ENCODE measurements at places on chromosomes 3 and 15. TPM values are rescaled to one million over a fixed set of nuclear protein-coding genes. Genes with fewer than 3 reads are reported as not detected.

- H3K27me3 ChIP-seq, result no peaks in the 10 kb centered on the region
- DNase-seq, result no peak
- no peak overlapping the region for H3K4me3 ChIP-seq
- no peaks in the 10 kb centered on the region for H3K36me3 ChIP-seq
These were observed 14.2 kb downstream of the AMOTL2 start for GRCh38 chr3:134360046-134360445.

DNA sequence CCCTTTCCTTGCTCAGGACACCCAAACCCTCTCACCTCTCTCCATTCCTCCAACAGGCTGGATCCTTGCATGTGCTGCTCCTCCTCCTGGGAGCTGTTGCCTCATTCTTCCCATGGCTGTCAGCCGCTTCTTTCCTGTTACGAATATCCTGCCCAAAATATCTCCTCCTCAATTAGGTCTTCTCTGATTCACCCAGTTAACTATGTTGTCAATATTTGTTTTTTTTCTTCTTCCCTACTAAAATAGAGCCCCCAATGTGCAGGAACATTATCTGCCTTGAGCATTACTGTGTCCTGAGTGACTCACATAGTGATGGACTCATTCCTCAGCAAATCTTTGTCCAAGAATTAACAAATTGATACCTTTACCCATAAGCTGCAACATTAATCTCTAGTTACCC, 357.2 kb downstream of the CLSTN2 start:
- no peak overlapping the region for H3K4me3 ChIP-seq
- H3K4me1 ChIP-seq, result no peaks in the 10 kb centered on the region
- H3K36me3 ChIP-seq, result no peaks in the 10 kb centered on the region
- H3K27ac ChIP-seq, result no peak overlapping the region

The UROC1 gene
- total RNA-seq, result not detected

DNA sequence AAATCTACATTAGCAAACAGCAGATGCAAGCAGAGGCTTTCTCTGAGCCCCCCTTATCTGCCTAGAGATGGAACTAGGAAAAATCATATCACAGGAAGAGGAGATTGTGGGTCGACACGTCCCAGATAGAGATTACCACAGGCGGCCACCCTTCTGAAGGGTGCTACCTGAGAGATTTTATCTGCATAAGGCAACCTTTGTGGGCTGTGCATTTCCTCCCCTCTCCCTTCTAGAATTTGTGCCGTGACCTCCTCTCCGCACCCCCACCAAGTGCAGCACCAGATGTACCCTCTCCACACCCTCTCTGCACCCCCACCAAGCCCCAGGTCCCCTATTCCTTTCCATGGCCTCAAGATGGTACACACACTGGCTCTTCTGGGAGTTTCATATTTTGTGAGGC, 27.4 kb downstream of the METTL6 start:
- H3K27ac ChIP-seq, result no peak overlapping the region
- H3K4me3 ChIP-seq, result no peak overlapping the region
- no peaks in the 10 kb centered on the region for H3K36me3 ChIP-seq
- peak; percentile 43 for DNase-seq
- H3K4me1 ChIP-seq, result peaks cover 29% of the 10 kb centered on the region
- H3K27me3 ChIP-seq, result no peaks in the 10 kb centered on the region

The SENP5 gene
- total RNA-seq, result 44.3 TPM

GRCh38 chr15:48389691-48390143, 58.5 kb downstream of the DUT start:
- no peak for DNase-seq
- H3K27ac ChIP-seq, result no peak overlapping the region
- H3K4me1 ChIP-seq, result no peaks in the 10 kb centered on the region
- no peaks in the 10 kb centered on the region for H3K27me3 ChIP-seq
- no peaks in the 10 kb centered on the region for H3K36me3 ChIP-seq

- no peak overlapping the region for H3K27ac ChIP-seq
- no peaks in the 10 kb centered on the region for H3K4me1 ChIP-seq
- H3K36me3 ChIP-seq, result no peaks in the 10 kb centered on the region
- no peak for DNase-seq
- H3K27me3 ChIP-seq, result no peaks in the 10 kb centered on the region
- no peak overlapping the region for H3K4me3 ChIP-seq
These were observed 1198.0 kb downstream of the ROBO1 start for GRCh38 chr3:78569804-78570203.

- peaks cover 17% of the 10 kb centered on the region for H3K4me1 ChIP-seq
- H3K4me3 ChIP-seq, result no peak overlapping the region
- H3K27ac ChIP-seq, result no peak overlapping the region
- no peaks in the 10 kb centered on the region for H3K27me3 ChIP-seq
- no peaks in the 10 kb centered on the region for H3K36me3 ChIP-seq
- DNase-seq, result no peak
These were observed 58.9 kb downstream of the GASK1A start for GRCh38 chr3:43038010-43038409.

The GOLGA8R gene
- 4.6 TPM for total RNA-seq

GRCh38 chr3:156339491-156339890, 215.4 kb downstream of the SSR3 start:
- no peak overlapping the region for H3K4me3 ChIP-seq
- H3K36me3 ChIP-seq, result no peaks in the 10 kb centered on the region
- H3K27ac ChIP-seq, result no peak overlapping the region
- no peaks in the 10 kb centered on the region for H3K27me3 ChIP-seq
- no peaks in the 10 kb centered on the region for H3K4me1 ChIP-seq

The CPEB1 gene
- total RNA-seq, result 0.38 TPM

The ZNF501 gene
- 7.5 TPM for total RNA-seq

- no peak for DNase-seq
- no peak overlapping the region for H3K27ac ChIP-seq
- no peaks in the 10 kb centered on the region for H3K4me1 ChIP-seq
- H3K27me3 ChIP-seq, result no peaks in the 10 kb centered on the region
- no peak overlapping the region for H3K4me3 ChIP-seq
- no peaks in the 10 kb centered on the region for H3K36me3 ChIP-seq
These were observed 29.9 kb downstream of the FAH start for GRCh38 chr15:80182611-80183261.

Measured in CD4-positive, alpha-beta memory T cell (primary cell).